ENCODE measurements at places on chromosomes 6 and 20.

- no peak for DNase-seq
Measured at GRCh38 chr20:48825566-48825920, 2.3 kb downstream of the PREX1 start.

DNA sequence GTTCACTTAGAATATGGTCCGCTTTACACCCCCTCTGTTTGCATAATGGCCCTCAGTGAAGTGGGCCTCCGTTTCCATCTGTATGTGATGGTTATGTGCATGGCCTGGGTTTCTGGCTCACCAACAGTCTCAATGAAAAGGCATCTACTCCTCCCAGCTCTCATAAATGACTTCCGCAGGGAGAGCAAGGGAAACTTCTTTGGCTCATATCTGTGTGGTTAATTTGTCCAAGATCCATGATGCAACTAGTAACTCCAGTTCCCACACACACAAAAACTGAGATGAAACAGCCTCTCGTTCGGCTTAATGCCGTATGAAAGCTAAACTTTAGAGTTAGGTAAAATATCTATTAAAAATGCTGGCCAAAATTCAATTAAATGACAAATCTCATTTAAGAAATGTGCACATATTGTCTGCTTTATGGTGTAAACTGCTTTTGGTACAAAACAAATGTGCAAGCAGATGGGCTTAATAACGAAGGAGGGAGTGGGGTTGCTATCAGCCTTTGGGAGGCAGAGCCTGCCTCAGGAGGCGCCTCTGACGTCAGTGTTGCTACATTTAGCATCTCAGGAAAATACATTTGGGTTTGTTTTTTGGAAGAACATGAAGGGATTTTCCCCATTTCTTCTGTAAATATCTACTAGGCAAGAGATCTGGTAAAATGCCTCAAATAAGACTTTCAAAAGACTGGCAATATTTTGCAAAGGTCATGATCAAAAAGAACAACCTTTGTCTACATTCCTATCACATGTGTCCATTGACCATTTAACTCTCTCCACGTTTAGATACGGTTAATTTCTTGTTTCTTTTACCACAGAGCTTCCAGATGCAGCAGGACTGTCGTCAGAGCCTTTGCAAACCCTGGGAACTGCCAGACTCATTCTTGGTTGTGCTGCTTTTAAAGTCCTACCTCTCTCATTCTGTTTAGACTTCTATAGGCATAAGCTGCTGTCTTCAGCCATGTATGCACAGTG is 96.8 kb downstream of the ARMC2 start:
- DNase-seq = no peak

DNA sequence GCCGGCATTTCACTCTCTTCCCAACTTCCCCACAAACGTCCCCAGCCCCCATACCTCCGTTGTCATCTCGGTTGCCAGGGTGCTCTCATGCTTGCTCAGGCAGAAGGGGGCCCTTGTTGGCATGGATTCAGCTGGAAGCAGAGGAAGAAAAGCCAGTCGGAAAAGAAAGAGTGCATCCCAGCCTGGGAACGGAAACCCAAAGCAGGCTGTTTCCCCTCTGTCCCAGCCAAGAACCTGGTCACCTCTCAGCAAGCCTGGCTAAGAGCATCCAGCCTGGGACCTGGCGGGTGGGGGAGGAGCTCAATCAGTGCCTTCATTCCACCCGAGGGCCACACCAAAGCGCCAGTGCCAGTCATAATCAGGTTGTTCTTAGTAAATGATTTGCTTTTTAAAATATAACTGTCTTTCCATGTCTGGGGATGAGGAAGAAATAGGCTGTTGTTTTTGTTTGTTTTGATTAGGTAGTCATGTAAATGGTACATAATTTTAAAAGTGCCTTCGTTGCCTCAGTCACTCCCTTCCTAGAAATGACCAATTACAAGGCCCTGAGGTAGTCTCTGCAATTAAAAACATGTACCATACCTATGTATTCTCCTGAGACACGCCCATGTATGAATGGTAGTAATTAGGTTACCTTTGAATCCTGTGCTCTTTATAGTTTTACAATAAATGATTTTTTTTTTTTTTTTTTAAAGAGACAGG is 21.1 kb downstream of the CHMP4B start:
- DNase-seq = no peak

GRCh38 chr6:31180500-31180899 is 10.0 kb upstream of the POU5F1 start:
- DNase-seq = peak; percentile 84

DNA sequence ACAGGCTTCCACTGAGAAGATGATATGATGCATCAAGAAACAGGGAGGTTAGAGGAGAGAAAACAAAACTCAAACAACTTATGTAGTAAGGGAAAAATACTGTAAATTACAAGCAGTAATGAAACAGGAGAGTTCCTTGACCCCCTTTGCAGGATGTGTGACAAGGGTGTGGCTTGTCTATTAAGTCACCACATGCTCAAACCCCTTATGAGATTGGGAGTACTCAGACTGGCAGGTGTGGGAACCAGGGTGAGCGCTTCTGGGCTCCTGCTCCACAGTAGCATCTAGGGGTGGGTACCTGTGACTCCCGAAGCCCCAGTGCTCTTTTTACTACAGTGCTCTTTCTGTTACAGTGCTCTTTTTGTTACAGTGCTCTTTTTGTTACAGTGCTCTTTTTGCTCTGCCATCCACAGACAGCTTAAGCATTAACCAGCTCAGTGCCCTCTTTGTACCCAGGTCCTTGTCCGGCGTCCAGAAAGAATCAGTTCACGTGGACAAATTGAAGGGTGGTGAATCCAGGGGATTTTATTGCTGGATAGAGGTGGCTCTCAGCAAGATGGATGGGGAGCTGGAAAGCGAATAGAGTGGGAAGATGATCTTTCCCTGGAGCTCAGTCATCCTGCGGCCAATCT is 28.7 kb downstream of the OLIG3 start:
- no peak for DNase-seq

DNA sequence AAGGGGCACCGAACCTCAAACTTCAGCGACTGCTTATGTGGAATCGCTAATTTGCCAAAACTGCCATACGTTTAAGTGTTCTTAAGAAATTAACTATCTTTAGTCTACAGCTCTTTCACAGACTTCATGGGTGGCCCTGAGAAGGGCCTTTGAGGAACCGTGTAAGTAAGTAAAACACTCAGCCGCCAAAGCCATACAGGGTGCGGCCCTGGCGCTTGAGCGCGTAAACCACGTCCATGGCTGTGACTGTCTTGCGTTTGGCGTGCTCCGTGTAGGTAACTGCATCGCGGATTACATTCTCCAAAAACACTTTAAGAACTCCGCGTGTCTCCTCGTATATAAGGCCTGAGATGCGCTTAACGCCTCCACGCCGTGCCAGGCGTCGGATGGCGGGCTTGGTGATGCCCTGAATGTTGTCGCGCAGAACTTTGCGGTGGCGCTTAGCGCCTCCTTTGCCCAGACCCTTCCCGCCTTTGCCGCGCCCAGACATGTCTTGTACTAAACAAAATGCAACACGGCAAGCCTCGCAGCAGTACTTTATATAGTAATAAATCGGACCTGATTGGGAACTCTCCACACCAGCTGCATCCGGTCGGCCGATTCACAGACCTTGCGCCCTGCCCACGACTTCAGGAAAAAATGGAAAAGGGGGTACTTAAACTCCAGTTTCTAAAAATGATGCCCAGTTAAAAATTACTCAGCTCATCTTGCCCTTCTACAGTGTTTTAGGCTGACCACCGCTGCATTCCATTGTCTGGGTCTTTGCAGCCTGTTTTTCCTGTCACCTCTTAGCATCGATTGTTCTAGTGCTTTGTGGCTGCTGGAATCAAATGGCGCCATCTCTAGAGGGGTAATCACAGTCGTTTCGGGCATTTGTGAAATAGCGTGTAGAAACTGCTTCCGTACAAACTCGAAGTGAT is 38.9 kb downstream of the OR2B2 start:
- peak; percentile 89 for DNase-seq

GRCh38 chr6:112931832-112932231 is 584.7 kb downstream of the RFPL4B start:
- no peak for DNase-seq
